ENCODE measurements at places on chromosomes 1 and 21.

DNA sequence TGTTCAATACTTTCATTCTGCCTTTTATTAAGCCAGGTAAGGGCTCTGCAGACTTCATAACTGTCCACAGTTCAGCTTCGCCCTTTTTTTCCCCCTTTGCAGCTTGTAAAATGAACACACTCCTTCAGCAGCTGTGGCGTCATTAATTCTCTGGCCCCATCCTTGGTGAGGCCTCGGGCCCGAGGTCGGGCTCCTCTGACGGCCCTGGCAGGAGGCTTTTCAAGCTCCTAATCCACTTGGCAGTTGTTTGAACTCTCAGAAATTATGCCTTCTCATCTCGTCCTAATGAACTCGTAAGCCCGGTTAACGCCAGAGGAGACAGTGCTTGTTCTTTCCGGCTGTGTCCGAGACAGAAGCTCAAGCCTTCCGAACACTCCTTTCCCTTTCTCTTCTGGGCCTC lies 18.1 kb upstream of the EPHA8 start:
- no peak for DNase-seq

DNA sequence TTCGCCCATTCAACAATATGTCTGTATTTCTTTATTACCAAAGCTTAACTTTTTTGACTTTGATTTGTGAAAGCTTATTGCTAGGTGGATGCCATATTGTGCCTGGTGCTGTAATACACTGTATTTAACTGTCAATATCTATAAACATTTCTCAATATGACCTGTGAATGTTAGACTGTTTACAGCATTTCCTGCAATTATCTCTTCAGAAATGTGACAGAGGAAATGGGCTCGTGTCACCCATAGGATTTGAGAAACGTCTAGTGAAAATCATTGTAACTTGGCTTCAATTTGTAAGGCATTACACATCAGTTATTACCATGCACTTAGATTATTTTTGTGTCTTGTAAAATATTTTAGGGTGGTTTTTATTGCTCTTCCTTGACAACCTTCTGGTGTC lies 237.8 kb upstream of the ADGRL2 start:
- DNase-seq = no peak

DNA sequence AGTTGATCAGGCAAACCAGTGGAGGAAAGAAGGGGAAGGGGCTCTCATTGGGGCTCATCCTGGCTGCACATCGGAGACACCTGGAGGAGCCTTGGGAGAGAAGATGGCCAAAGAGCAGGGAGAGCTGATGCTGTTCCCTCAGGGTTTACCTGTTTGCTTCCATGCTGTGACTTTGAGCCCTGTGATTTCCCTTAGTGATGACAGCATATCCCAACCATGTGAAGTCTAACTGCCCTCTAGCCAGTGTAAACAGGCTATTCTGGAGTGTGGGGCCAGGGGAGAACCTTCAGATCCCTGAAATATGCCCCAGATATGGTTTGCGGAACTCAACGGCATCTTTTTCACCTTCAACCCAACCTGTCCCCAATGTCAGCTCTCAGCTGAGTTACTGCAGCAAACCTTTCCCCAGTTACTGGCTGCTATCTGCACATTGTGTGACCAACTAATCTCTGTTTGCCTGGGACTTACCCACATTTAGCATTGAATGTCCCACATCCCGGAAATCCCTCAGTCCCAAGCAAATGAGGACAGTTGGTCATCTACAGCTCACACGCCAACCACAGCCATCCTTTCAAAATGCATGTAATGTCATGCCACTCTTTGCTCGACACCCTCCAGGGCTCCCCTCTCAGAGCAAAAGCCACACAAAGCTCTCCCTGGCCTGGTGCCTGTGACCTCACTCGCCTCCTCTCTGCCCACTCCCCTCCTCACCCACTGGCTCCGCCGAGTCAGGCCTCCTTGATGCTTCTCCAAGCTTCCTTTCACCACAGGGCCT lies 242.3 kb downstream of the KCNJ6 start:
- DNase-seq = no peak

GRCh38 chr1:10033359-10033845 lies 644 bp downstream of the UBE4B start:
- DNase-seq = no peak

DNA sequence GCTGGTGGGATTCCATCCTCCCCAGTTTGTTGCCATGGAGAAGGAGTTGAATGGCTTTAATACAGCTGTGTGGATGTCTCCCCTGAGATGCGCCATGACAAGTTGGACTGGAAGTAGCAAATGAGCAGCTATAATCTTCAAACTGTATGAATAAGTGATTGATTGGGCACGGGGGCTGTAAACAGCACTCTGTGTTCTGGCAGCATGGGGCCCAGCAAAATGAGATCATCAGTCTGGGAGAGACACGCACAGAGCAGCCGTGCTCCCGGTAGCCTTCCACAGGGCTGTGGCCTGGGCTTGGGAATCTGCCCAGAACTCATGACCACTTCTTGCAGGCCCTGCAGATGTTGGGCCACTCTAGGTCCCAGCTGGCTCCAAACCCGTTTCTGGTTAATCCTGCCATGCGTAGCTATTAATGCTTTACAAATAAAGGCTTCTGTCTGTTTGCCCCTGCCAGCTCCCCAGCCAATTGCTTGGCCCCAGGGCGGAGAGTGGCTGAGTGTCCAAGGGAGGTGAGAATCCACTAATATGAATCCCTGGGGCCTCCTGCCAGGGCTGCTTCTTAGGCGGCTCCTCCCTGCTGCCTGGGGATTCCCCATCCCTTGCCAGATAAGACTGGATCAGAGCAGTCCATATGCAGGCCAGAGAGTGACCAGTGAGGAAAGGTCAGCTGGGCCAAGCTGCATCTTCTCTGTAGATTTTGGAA lies 642.9 kb downstream of the AJAP1 start:
- DNase-seq = no peak

DNA sequence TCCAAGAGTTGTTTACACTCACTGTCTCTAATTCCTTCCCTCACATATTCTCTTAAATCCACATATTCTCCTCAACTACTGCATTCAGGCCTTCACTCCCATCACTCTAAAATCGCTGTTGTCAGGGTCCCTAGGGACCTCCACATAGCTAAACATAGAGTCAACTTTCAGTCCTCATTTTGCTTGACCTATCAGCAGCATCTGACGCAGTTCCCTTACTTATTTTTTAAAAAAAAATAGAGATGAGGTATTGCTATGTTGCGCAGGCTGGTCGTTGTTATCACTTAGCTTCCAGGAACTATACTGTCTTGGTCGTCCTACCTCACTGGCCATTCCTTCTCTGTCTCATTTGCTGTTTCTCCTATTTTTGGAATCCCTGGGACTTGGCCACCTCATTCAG lies 11.7 kb upstream of the PLEKHO1 start:
- no peak for DNase-seq

DNA sequence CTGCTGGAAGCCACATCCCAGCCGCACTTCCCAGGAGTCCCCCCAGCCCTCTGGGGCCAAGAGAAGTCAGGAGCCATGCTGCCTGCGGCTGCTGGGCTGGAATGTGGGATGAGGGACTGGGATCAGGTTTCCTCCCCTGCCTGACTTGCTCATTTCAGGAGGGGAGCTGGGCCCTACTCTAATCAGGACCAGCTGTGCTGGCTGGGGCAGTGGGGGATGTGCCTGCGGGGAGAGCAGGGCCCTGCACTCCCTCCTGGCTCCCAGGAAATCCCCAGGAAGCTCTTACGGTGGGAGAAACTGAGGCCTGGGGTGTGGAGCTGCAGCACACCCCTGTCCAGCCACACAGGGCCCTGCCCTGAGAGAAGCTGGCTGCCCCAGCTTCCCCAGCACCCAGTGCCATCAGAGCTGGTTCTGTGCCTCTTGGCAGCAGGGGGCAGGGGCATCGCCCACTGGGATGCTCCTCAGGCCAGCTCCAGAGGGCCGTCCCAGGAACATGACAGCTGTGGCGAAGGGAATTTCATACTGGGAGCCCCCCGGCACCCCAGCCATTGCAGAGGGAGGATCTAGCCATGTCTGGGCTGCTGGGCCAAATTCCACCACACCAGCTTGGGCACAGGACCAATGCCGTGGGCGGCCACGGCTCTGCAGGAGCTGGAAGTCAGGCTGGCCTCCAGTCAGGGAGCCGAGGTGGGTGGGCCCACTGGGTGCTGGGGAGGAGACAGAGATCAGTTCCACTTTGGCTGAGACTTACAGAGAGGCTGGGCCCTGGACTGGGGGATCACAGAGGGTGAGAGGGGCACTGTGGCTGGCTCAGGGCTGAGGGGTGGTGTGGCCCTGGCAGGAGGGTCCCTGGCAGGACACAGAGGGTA lies 21.3 kb upstream of the PRSS38 start:
- DNase-seq = no peak

DNA sequence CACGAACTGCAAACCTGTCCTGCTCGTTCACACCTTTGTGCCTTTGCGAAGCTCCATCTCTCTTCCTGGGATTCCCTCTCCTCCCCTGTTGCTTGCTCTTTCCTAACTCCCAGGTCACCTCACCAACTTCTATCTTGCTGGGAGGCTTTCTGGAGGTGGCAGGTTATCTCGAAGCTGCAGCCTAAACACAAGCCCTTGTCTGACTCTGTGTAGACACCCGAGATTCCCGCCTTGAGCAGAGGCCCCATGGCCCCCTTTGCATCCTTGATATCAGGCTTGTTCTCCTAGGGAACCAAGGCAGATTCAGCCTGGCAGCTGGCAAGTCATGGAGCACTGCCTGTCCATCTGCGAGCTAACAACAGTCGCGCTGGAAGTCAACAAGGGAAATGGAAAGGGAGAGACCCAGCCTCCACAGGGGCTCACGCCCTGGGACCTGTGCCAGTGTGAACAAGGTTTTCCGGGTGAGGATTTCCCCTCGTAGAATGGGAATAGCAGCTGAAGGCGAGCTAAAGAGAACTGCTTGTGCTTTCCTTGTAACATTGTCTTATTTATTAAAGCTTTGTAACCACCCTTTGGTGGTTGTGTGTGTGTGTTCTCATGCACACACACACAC lies 109.5 kb upstream of the JUN start:
- no peak for DNase-seq

DNA sequence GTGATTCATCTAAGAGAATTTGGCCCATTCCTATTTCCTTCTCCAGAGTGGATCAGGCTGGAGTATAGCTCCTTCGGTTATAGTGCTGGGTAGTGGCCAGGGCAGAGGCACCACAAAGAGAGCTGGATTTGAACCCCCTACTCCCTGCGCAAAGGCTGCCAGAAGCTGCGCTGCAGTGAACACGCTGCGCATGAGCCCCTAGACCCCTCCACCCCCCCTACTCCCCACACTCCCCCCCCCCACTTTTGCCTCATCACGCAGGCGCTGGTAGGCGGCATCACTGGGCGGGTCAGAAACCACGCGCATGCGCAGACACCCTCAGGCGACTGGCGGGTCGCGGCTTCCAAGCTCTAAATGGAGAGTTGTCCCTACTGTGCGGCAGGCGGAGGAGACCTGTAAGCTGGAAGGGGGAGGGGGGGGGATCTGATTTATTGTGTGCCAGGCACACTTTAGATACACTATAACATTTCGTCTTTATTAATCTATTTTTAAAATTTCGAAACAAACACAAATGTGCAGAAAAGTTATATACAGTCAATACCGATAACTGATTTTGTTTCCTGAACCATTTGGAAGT lies 38.7 kb upstream of the HMGN1 start:
- DNase-seq = peak; percentile 88

DNA sequence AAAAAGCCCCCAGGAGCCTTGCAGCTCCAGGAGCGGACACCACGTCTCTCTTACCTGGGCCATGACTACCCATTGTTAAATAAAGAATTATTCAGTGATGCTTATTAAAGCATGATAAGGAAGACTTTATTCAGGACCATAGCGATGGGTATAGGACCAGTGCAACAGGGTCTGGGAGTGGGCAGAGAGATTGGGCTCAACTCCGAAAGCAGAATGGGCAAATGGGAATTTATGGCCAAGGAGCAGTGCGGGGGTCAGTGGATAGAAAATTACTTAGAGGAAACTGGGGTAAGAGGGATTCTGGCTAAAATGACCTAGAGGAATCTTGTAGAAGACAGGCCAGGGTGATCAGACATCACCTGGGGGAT lies 580 bp upstream of the ATP5PO start:
- DNase-seq = no peak

DNA sequence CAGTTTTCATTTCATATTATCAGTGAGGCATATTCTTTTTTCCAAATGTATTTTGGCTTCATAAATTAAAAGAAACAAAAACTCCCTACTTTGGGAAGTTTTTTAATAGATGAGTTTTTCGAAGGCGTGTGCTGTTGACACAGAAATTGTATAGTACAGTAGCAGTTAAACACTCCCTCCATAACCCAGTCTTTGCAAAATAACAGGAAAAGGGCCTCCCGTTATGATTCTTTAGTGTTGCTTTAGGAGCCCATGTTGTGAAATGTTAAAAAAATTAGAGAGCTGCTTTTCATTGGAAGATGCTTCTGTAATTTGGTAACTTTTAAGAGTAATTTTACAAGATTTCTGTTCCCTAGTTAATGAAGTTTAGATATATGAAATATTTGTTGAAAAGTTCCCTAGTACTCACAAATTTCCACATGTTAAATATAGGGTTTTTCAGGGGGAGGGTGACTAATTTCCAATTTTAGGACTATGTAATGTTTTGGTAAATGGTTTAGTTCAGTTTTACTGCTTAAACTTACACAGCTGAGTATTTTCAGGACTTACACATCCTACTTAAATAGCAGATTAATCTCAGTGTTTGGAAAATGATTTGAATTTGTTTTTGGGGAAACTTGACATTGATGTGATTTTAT lies 2.0 kb downstream of the CAMSAP2 start:
- DNase-seq = no peak

- DNase-seq = no peak
Observed at GRCh38 chr1:161020509-161021164, at the start of gene F11R. F11R (minus strand) TSS chr1:161021152; CDS start chr1:161021073, 79 bp downstream.

- DNase-seq = no peak
Observed at GRCh38 chr1:234889643-234890042, 239.0 kb downstream of the TOMM20 start.

GRCh38 chr1:233662575-233663304 lies 48.8 kb downstream of the KCNK1 start:
- no peak for DNase-seq

DNA sequence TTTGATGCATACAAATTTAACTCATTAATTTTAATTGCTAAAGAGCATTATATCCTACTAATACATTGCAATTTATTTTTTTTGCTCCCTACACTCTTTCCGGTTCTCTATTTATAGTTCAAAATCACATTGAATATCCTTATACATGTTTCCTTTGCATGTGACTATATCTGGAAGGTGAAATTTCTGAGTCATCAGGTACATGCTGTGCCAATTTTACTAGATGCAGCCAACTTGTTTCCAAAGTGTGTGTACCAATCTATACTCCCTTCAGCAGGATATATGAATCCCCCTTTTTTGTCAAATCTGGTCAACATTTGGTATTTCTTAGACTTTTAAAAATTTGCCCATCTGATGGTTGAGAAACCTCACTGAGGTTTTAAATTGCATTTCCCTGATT lies 602.9 kb upstream of the CAMK1G start:
- no peak for DNase-seq

DNA sequence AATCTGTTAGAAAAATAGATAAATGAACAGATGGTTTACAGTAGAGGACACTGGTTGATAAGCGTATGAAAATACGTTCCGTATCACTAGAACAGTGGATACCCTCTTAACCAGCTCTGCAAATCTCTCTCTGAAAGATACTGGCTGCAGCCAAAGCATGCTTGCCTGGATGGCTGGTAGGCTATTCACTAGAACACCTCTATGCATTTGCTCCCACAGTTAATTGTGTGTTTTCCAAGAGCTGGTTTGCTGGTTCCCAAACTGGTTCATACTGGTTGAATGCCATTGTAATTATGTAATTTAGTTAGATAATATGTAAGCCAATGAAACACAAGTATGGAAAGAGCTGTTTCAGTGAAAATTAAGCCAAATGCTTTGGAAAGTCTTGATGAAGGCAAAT lies 126.6 kb downstream of the C1orf21 start:
- DNase-seq = no peak

- DNase-seq = no peak
Observed at GRCh38 chr1:42430286-42431135, 25.3 kb downstream of the ZMYND12 start.

GRCh38 chr1:93450321-93450720 lies 2.4 kb downstream of the FNBP1L start:
- DNase-seq = no peak
